ENCODE measurements at places on chromosomes 7 and 10.

GRCh38 chr10:92829042-92829785 is 19.1 kb upstream of the EXOC6 start:
- no peak for DNase-seq

DNA sequence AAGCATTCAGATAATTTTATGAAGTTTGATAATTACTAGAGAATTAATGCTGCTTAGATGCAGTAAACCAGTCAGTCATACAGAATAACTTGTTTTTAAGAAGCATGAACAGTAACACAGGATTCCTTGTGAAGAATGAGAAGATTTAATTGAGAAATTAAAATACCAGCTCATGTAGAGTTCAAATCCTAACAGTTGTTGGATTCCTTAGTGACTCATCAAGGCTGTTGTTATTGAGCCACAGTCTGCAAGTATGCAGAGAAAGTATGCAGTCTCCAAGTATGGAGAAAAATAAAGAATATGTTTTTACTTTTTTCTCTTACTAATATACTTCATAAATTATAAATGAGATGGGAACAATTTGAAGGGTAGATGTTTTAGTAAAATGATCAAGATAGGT is 30.2 kb upstream of the CYP26C1 start:
- peak; percentile 77 for DNase-seq

DNA sequence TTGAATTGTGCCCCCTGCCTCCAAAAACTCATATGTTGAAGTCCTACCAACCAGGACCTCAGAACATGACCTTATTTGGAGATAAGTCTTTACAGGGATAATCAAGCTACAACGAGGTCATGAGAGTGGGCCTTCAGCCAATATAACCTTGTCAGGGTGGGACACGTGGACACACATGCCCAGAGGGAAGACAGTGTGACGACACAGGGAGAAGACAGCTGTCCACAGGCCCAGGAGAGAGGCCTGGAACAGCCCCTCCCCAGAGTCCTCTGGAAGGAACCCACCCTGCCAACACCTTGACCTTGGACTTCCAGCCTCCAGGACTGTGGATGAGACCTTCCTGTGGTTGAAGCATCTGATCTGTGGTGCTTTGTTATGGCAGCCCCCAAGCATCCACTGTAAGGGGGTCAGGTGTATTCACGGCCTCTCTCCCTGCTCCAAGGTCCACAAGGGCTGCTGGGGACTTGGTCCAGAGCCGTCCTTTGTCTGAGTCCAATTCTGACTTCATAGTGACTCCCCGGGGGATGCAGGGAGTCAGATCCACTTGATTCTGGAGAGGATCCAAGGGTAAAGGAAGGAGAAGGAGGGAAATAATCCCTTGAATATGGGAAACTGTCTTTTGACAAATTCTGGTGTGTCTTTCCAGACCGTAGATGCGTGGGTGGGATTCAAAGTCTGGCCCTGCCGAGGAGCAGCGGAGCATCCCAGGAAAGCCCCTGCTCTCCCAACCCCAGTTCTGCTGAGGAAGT is 7.0 kb downstream of the CALML3 start:
- DNase-seq = no peak

- no peak for DNase-seq
Observed at GRCh38 chr10:133327651-133328357, 8.9 kb downstream of the CALY start.

GRCh38 chr7:21640105-21640504 is 97.3 kb downstream of the DNAH11 start:
- no peak for DNase-seq

DNA sequence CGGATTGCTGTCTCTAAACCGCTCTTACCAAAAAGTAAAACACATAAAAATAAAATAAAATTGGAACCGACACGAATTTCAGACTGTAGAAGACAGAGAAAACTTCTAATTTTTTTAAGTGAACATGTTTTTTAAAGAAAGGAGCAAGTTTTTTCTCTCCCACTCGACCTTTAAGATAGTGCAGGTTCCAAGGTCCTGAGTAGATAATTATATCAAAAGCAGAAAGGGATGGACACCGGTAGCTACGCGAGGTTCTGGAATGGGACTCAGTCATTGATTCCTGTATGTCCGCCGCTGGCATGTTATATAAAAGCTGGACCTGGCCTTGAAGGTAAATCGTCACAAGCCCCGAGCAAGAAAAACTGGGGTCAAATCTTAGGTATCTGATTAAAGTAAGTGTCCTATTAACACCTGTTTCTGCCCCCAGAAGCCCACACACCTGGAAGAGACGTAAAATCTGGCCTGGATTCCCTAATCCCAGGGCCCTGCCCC is 462 bp upstream of the CISD1 start:
- DNase-seq = no peak

DNA sequence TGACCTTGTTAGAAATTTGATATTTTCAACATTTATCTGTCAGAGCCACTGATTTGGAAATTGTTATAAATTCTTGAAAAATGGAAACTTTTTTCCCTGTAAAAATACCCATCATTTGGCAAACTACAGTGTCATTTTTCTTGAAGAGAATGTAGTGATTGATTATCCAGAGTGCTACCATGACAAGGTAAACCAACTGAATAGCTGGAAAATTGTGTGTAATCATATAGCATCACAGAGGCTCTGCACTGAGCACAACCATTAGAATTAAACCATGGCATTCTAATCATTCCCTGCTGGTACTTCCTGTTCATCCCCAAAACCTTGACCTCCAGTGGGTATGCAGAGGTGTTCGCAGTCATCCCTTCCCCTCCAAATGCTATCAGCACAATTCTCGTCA is 240.3 kb upstream of the LRGUK start:
- no peak for DNase-seq

DNA sequence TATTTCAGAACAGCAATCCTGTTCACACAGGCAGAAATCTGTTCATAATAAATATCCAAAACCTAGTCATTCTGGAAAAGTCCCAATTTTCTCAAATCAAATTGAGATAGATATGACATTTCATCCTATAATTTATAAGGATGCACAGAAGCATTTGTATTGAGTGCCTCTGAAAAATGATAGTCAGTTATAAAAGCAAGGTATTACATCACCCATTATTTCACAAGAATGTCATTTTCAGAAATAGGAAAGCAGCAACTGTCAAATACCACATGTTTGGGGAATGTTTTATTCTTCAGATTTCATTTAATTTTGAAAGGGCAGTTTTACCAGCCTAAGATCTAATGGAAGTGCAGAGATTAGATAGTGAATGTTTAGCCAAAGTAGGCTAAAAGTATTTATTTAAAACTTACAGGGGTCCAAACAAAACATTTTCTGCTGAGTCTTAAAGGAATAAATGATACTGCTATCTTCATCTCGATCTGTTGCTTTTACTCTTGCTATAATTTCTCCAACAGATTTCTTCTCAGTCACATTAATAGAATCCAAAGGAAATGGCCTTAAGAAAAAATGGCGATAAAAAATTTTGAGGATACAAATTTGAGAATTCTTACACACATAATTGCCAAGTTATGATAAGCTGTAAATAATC is 185.8 kb downstream of the HGF start:
- DNase-seq = no peak

DNA sequence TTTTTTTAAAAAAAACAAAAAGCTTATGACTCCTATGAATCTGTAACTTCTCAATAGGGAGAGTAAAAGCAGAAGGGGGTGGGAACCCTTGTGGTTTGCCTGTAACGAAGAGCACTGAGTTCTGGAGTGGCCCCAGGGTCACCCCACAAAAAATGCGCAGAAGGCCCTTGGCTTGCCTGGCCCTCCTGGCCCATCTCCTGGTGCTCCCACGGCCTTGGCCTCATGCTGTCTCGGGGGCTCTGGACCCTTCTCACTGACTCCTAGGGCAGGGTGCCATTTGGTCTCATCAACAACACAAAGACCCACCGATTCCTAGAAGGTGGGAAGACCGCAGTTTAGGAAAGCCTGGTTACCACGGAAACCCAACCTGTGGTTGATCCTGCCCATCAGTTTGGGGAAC is 40.8 kb downstream of the ZNF467 start:
- no peak for DNase-seq

GRCh38 chr7:10618953-10619352 is 354.7 kb upstream of the PHF14 start:
- no peak for DNase-seq

DNA sequence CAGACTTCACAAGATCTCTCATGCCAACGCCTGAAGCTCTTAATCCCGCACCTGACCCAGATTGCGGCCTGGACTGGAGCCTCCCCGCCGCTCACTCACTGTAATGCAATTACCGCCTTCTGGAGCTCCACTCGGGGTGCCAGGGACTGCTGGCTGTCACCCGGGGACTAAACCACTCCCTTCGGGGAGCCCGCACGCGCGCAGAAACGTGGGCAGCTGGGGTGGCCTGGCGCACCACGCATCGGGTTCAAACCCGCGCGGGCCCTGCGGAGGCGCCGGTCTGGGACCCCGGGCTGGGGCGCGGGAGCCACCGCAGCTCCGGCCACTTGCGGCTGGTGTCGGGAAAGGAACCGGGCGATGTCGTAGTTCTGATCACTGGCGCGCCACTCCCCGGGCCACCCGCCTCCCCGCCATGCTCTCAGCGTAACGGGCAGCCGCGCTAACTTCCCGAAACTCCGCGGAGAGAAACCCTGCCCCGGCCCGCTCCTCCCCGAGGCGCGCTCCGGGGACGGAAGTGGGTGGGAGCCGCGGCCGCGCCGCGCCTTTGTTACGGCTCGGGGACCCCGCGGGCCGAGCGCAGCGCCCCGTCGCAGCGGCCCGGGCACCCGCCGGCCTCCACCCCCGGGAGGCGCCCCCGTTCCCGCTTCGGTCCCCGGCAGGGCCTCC is 100.3 kb upstream of the SVIL start:
- DNase-seq = no peak

DNA sequence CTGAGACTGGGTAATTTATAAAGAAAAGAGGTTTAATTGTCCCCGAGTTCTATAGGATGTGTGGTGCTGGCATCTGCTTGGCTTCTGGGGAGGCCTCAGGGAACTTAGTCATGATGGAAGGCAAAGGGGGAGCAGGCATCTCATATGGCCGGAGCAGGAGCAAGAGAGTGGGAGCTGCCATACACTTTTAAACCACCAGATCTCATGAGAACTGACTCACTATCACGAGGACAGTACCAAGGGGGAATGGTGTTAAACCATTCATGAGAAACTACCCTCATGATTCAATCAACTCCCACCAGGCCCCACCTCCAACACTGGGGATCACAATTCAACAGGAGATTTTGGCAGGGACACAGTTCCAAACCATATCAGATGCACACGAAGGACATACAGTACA is 199.9 kb upstream of the DPP6 start:
- DNase-seq = no peak

GRCh38 chr7:156764016-156764669 is 123.6 kb downstream of the RNF32 start:
- DNase-seq = peak; percentile 52

- DNase-seq = no peak
Observed at GRCh38 chr7:12751764-12752163, 64.3 kb downstream of the ARL4A start.
